ENCODE measurements at places on chromosomes 2 and 18.

DNA sequence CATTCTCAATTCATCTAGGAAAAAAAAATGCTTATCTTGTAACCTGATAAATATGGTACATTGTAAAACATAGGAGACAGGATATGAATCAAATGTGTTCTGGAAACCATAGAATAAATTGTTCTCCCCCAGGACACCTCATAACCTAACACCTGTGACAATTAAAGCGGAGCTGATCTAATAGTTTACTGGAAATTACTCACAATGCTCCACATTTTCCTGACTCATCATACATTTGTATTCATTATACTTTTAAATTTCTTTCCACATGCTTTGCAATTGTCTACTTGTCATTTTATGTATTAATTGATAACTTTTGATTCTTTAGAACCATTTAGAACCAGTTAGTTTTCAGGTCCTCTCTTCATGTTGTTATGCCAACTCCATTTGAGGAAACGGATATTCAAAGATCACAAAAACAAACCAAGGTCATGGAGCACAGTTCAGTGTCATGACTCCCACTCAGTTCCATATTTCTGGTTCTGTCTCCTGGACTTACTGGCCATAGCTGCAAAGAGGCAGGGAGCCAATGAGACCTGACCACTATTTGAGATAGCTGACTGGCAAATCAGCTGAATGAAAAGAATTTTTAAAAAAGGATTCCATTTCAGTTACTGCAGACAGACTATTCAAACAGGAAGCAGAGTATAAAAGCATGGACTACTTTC is 128.5 kb downstream of the CALCRL start:
- DNase-seq: no peak

DNA sequence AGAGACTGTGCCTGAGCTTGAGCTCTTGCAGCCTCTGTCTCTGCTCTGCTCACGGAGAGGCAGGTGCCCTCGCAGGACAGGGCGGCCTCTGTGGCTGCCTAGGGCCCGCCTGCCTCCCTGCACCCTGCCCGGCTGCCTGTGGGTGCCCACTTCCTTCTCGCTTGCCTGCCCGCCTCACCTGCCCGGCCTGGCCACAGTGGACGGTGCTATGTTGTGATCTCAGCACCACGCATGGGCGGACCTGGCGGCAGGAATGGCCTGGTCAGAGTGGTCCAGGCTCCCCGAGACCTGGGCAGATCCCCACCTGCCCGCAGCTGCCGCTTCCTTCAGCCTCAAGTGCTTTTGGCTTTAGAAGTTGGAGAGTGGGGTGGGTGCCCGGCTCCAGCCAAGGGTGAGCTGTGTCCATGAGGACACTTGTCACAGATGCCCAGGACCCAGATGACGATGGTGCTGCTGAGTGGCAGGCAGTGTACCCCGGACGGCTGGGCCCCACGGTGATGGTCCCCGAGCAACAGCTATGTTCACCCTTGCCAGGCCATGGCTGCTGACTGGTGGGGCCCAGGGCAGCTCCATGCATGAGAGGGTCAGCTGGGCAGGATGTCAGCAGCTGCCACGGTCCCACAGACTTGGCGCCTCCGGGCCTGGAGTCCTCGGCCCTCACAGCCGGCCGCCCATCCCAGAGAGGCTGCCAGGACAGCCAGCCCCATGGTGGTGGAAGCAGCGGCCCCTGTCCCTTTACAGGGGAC is 25.3 kb downstream of the RTP5 start:
- DNase-seq: no peak

- DNase-seq: no peak
These were observed 122.2 kb downstream of the NCOA1 start for GRCh38 chr2:24613154-24613814.

GRCh38 chr2:216492597-216493333 is 5.9 kb upstream of the RPL37A start:
- no peak for DNase-seq

DNA sequence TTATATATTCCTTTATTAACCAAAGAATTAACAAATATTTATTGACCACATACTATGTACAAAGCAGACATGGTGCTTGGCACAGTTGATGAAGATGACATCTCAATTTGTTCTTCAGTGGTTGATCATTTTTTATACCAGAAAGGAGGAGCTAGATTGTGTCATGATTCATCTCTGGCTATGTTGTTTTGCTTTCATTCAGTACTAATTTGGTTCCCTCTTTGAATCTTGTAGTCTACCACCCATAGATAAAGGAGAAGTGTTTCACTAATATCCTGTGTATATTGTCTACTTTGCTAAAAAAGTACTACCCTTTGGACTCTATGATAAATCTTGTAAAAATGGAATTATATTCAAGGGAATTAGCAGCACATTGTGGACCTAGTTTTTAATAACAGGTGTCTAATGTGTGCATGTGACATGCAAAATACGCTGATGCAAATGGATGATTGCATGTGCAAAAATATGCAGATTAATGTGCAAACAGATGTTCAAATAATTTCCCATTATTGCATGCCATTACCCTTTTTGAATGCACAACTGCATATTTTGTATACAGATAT is 313.2 kb upstream of the ZEB2 start:
- no peak for DNase-seq

DNA sequence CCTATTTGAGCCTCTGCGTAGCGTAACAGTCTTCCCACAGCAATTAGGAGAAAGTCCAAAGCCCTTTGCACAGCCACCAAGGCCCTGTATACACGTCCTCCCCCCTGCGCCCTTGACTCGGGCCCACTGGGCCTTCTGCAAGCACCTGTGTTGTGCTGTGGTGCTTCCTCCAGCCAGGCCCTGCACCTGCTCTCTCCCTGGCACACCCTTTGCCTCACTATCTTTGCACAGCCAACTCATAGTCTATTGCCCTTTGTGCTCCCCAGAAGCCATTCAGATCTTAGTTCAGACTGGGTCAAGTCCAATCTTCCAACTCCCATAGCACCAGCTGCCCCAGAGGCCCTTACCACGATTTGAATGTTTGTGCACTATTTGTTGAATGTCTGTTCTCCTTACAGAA is 271.6 kb upstream of the MGAT5 start:
- DNase-seq: no peak

GRCh38 chr2:24125956-24126355 is 2.7 kb downstream of the FAM228B start:
- DNase-seq: no peak

DNA sequence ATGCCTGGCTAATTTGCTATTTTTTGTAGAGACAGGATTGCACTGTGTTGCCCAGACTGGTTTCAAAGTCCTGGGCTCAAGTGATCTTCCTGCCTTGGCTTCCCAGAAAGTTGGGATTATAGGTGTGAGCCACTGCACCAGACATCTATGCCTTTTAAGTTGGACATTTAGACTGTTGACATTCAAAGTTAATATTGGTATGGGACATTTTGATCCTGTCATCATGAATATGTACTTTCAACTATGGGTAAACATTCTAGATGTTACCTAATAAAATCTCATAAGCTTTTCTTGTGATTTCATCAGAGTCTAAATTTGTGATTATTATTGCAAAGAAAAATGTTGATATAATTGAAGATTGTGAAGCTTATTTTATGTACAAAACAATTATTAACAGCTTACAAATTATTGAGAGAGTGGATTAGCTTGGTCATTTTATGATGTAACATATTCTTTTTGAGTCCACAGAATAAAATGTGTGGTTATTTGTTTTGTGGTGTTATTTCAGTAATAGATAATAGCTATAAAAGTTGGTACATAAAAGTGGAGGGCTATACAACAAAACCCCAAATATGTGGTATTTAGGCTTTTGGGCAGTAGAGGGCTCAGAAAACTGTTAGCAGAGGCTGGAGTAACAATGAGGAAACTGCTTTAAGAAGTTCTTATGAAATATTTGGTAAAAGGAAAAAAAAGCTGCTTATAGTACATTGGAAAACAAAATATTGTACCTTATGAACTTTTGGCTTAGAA is 41.4 kb downstream of the STARD6 start:
- DNase-seq: no peak

GRCh38 chr2:11477994-11478393 is 12.0 kb upstream of the E2F6 start:
- DNase-seq: peak; percentile 82

DNA sequence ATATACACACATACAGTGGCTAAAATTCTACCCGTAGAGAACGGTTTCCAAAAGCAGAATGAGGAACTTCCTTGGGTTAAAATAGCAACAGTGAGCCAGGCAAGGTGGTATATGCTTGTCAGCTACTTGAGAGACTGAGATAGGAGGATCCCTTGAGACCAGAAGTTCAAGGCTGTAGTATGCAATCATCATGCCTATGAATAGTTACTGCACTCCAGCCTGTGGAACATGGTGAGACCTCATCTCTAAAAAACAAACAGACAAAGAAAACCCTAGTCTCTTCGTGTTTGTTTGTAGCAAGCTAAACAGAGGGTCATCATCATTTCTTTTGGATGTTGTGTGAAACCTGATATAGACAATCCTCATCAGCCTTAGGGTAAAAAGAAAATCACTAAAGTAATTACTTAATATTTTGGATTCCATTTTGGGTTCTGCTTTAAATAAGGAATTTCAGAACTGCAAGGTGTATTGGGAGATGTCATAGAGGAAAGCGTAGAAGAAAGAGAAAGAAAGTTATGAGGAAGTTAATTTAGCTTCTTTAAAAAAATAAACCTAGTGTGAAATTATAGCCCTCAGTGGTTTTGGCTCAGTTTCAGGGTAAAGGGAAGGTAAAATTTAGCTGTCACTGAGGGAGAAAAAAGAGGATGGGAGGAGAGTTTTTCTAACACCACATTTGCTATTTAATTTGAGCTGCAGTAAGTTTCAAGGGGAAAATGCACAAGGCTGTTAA is 46.5 kb downstream of the PLEK start:
- no peak for DNase-seq

DNA sequence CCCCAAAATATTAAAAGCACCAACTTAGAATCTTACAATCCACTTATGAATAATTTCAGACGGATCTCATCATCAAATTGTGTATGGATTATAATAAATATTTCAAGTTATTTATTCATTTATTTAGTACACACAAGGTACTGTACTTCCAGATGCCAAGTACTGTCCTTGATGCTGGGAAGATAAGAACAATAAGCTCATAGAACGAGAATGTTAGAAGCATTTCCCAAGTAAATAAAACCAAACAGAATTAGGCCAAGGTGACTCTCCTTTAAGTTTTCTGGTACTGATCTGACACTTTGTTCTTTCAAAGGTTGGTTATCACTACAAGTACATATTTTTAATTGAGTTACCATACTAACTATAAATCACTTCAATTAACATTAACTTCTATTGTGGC is 416.1 kb upstream of the ETAA1 start:
- DNase-seq: no peak

DNA sequence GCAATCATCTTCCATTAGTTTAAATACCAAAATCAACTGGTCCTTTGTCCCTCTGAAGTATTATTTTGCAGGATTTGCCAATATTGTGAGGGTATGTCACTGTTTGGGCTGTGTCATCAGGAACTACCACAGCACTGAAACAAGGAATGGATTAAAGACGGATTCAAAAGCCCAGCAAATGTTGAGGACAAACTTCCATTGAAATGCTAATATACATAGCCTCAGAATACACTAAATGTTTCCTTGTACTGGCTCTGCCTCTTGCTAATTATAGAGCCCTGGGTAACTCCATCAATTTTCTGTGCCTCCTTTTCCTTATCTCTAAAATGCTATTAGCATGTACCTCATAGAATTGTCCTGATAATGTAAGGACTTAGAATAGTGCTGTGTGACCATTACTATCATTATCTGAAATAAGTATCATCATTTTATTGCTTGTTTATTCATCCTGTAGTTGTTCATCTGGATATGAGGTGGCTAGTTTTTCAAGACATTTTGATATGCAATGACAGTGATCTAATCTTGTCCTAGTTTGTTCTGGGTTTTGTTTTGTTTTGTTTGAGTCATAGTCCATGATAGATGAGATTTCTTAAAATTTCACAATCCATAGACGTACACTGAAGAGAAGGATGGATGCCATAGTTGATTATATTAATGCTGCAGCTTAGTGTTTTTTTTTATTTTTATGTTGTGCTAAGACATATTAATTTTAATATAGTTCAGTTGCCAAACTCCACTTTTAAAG is 333.4 kb upstream of the KCNH7 start:
- no peak for DNase-seq
